Endodermal cell (in vitro differentiated cells): ENCODE measurements at places on chromosomes 2 and 18.

GRCh38 chr18:63195326-63196159, 124.0 kb downstream of the BCL2 start:
- no peak for DNase-seq

GRCh38 chr2:60957643-60958042, 59.9 kb upstream of the PEX13 start:
- no peak for DNase-seq

DNA sequence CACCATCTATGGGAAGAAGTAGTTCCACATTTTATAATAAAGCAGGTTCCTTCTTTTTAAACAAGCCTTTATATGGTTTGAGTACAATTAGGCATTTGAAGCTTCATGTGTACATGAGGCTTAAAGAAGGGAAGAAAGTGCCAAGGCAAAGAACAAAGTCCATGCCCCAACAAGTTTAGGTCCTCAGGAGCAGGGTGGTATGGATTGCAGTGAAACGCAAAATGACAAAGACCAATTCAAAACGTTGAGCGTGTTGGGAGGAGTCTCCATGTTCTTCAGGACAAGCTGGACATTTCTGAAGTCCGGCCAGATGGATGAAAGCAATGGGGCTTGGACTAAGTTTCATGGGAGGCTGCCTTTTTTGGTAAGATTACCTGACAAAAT, 78.8 kb upstream of the FZD5 start:
- no peak for DNase-seq

DNA sequence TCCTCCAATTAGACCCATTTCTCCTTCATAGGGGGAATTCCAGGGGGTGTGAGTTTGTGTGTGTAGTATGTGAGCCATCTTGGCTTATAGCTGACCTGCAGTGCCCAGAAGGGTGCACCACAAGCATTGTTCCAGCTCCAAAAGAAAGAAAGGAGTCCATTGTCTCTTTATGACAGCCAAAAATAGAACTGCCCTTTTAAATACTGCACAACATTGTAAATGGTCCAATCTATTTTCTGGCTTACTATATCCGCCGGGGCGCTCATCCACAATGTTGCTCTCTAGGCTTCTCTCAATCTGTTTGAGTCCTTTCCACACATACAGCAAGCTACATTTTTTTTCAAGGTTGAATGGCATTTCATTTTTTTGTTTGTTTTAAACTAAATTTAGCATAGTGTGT, 517.5 kb downstream of the STK39 start:
- DNase-seq: no peak

- DNase-seq: peak; percentile 67
Measured at GRCh38 chr2:197705912-197706838, 1.0 kb downstream of the MARS2 start.

DNA sequence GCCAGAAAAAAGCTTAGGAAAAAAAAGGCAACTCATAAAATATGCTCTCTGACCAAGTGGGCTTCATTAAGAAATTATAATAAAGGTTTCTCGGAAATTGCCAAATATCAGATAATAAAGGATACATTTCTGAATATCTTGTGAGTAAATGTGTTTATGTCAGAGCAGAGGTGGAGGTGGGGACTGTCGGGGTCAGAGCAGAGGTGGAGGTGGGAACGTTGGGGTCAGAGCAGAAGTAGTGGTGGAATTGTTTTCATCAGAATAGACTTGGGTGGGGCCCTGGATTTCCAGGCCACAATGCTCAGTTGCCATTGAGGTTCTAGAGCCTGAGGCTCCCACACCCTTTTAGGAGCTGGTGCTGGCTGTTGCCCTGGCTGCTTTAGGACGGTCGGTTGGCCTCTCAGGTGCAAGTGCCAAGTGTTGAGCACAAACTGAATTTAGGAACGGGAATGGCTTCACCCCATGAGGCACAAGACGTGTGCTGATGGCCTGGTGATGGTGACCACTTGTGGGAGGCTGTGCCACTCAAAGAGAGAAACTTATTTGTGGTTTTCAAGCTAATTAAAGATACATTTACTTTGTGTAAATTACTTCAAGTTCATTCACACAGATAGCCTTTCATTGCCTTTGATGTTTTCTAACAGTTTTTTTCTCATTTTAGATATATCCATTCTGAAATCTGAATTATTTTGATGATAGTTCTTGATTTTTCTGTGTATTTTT, 131.5 kb downstream of the ATP9B start:
- DNase-seq: peak; percentile 83

DNA sequence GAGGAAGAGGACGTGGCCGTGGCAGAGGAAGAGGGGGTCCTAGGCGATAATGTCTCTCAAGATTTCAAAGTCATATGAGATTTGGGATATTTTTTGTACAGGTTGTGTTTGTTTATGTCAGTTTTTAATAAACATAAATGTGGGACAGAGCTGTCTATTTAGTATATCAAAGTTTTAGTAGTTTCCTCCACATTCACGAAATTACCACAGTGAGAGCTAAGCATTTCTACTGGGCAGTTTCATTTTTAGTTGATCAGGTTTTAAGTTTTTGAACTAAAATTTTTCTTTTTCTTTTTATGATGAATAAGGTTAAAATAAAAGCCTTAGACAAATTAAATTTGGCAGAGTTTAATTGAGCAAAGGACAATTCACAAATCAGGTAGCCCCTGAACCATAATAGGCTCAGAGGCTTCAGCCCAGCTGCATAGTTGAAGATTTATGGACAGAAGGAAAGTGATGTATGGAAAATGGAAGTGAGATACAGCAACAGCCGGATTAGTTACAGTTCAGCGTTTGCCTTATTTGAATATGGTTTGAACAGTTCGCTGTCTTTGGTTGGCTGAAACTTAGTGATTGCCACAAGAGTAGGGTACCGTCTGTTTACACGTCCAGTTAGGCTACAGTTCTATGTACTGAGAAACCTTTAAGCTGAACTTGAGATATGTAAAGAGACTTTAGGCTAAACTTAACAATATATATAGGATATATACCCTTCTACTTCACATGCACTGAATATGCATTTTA, 17.1 kb downstream of the SNRPD1 start:
- DNase-seq: no peak

DNA sequence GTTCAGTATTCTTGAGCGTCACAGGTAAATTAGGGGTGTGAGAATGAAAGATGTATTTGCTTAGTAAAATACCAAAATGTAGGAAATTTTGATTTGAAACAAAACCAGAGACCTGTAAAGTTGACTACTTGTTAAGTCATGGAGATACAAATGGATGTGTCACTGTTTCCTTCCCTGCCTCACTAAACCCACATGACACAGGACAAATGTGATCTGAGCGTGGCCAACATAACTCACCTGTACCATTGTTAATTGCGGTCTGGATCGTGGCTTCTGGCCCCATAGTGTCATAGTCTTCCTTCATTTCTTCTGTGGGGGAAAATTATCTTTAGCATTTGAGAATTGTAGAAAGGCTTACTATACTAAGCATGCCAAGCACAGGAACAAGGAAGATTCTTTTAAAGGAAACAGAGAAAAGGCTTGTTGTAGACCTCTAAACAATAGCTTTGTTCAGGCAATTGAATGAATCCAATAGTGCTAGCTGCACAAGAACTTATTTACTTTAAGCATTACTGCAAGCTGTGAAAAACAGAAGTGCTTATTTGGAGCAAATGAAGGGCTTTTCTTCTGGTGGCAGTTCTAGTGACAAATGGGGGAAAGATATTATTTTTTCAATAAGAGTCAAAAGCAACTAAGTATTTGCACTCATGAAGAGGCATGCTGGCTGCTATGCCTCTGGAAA, 95.2 kb downstream of the ZEB2 start:
- DNase-seq: no peak

DNA sequence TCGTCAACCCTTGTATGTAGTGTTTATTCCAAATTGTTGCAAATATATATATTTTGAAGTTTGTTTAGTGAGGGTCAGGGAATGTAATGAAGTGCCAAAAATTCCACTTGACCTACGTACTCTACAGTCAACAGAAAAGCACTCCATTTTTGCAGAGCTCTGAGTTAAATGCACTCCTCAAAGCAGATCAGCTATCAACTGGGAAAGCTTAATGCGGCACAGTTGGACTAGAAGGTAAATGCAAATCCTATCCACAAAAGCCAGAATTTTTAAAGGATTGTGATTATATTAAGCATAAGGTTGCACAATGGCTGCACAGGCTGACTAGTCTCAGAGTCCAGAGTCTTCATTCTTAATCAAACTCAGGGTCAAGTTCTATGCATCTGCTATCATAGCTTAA, 577.1 kb downstream of the ARHGAP15 start:
- no peak for DNase-seq

DNA sequence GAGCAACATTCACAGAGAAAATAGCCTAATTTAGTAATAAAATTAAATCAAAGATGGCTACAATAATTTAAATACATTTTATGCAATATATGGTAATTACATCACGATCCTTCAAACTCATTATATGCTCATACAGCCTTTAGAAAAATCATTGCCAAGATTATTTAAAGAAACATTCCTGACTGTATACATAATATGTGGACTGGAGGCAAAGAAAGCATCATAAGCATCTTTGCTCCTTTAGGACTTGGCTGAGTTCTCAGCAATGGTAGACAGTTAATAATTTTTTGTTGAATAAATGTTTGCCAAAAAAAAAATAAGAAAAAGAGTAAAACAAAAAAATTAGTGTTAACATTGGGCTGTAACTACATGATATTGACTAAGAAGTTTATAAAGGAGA, 26.9 kb downstream of the NCKAP5 start:
- no peak for DNase-seq

- DNase-seq: no peak
Measured at GRCh38 chr2:48527226-48527885, 2.6 kb upstream of the STON1 start.
